ENCODE measurements at places on chromosomes 5 and 9.
A peak's percentile ranks its signal among the peaks of the same experiment; 100 is the strongest.

- DNase-seq, result no peak
Observed at GRCh38 chr5:59832577-59833301, 60.8 kb downstream of the PDE4D start.

DNA sequence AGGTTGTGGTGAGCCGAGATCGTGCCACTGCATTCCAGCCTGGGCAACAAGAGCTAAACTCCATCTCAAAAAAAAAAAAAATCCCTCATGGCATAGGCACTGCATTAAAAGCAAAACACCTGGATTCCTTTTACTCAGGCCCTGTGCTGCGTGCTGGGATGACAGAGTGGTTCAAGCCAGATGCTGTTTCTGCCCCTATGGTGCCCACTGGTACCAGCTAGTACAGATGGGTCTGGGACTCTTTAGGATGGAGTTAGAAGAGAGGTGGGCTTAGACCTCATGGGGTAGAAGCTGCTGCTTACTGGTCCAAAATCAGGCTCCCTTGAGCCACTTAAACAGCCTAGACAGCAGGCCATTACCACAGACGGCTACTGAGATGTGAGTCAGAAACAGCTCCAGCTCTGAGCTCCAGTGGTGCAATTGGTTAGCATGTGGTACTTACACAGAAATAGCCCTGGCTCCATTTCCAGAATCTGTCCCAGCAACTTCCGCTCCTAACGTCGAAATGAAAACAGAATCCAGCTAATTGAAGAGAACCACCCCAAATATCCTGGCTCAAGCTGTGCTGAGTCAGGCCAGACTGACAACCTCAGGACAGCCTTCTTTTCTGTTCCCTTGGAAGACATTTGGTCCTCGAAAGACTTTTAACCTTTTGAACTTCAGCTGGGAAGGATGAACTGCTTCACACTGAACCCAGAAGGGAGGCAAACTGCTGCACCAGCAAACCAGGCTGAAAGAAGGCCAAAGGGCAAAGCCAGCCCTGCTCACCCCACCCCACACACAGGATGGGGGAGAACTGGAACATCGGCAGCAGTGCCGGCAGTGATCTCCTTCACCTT, 15.5 kb downstream of the C5orf15 start:
- DNase-seq, result no peak

DNA sequence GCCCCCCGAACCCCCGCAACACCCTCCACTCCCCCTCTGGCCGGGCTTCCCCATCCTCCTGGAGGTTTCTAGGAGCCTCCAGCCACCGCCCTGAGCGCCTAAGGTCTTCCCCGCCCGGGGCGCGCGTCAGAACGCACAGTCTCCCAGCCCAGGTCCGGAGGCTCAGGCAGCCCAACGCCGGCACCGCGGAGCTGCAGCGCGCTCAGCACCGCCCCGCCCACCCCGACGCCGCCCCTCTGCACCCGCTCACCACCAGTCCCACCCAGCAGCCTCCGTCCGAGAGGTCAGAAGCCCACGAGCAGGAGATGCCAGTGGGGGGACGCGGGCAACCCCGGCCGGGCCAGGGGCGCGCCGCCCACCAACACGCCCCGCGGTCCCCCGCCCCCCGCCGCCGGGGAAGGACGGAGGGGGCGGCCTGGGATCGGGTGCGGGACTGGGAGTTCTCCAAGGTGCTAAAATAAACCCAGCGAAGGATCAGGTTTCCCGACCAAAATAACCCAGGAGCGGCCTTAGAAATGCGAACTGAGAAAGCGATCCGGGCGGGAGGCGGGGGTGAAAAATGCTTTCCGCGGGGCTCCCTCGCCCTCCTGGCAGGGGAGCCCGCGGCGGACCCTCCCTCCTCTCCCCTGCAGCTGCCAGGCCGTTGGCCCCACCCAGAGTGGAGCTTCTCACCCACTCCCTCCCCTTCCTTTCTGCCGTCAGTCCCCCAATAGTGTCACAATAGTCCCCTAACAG, 6.5 kb upstream of the FAM78A start:
- DNase-seq, result no peak

- no peak for DNase-seq
Observed at GRCh38 chr5:146667633-146668272, 151.8 kb upstream of the GPR151 start.

DNA sequence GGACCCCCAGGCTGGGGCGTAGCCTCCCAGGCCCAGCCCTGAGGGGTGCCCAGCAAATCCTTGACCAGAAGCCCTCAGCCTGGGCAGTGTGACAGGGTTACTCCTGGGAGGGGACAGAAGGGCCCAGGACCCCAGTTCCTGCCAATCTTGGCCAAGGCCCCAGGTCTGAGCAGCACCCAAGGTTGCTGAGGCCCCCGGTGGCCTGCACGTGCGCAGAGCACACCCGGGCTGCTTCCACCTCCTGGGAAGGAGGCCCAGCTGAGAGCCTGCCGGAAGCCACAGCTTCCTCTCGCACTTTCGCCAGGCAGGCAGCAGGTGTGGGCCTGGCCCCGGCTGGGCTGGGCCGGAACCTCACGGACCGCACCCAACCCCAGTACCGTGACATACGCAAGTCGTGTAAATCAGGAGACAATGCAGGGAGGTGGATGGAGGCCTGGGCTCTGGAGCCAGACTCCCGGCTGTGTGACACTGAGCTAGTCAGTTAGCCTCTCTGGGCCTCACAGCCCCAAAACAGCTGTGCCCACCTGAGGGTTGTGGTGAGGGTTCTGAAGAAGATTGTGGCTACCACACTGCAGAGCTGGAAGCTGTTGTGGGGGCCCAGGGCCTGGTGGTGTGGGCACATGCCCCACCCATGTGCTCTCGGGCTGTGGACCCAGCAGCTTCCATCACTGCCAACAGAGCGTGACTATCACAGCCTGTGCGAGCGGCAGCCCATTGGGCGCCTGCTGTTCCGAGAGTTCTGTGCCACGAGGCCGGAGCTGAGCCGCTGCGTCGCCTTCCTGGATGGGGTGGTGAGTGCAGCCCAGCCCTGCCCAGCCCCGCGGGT, 5.1 kb downstream of the GRK6 start:
- DNase-seq, result peak; percentile 87

DNA sequence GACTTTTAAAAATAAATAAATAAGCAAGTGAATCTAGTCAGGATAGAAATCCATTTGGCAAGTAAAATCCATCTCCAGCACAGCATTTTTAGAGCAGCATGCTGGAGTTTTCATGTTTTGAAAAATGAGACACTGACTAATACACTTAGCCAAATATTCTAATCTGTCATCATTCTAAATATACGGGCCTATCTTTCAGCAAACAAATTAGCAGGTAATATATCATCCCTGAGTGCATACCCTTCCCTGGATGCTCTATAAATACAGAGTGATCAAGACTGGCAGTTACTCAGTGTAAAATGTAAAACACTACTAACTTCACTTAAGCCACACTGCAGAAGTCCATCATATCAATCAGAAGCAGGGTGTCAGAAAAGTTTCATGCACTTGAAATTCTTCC, 58.4 kb downstream of the MLLT3 start:
- DNase-seq, result no peak

DNA sequence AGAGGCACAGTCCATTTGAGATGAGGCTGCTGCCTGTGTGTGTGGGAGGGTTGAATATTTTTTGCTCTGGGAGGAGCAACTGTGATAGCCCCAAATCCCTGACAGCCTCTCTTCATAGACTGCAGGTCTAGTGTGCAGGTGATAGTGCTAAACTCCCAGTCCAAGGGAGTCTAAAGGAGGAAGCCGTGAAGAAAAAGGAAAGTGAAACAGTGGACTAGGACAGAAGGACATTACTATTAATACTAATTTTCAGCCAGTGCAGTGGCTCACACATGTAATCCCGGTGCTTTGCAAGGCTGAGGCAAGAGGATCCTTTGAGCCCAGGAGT, 295.0 kb downstream of the PDE4D start:
- no peak for DNase-seq

DNA sequence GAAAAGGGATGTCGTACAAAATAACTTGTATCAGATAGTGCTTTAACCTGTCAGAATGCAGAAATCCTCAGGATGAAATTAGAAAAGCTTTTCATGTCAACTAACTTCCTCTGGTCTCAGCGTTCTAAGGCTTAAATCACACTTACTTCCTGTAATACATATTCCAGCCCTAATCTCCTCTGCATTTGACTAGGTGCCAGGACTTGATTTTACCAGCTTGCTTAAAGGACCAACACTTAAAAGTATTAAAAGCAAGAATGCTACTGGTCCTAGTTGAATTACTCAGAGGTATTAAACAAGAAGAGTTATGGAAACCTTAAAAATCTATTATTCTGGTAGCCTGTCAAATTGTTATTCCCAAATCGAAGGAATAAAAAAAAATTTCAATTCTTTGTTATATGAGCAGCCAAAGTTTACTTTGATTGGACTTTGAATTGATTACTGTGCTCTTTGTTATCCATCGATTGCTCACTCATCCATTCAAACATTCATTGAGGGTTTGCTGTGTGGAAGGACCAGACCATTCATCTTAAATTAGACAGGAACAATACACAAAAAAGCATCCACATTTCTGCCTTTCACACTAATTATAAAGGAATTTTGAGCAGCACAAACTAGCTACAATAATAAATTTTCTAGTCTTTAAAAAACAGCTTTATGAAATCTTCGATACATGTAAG, 108.7 kb downstream of the MUSK start:
- DNase-seq, result no peak

- no peak for DNase-seq
Observed at GRCh38 chr5:173802670-173803165, 85.4 kb upstream of the CPEB4 start.
